Activated CD8-positive, alpha-beta memory T cell treated with anti-CD3 and anti-CD28 coated beads, Interleukin-2, amount 50 U/mL, for 4 hours (primary cell): ENCODE measurements at places on chromosomes 6 and 20.

- DNase-seq = no peak
These were observed 77.2 kb downstream of the FOXO3 start for GRCh38 chr6:108637963-108638362.

DNA sequence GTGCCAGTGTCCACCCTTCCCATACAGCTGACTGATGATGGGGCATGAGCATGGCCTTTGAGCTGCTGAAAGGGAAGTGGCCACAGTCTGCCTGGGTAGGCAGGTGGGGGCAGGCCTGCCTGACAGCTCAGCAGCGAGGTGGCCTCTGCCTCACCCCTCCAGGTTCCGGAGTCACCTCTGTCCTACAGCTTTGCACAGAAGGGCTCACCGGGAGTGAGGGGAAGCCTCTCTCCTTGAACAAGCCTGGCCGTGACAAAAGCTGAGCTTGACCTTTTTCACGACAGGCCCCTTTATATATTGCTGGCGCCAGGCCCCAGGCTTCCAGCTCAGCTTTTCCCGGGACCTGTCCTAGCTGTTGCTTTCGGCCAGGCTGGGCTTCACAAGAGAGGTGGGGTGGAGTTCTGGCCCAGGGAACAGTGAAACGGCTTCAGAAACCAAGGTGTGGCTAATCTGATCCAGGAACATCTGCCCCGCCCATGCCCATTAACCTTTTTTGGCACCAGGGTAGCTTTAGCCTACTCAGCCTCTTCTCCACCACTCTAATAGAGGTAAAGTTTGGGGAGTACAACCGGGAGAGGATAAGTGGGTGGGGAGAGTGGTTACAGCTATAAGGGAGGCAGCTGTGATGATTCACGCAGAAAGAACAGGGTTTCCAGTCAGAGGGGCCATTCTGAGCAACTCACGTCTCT lies 42.9 kb downstream of the C6orf132 start:
- no peak for DNase-seq

DNA sequence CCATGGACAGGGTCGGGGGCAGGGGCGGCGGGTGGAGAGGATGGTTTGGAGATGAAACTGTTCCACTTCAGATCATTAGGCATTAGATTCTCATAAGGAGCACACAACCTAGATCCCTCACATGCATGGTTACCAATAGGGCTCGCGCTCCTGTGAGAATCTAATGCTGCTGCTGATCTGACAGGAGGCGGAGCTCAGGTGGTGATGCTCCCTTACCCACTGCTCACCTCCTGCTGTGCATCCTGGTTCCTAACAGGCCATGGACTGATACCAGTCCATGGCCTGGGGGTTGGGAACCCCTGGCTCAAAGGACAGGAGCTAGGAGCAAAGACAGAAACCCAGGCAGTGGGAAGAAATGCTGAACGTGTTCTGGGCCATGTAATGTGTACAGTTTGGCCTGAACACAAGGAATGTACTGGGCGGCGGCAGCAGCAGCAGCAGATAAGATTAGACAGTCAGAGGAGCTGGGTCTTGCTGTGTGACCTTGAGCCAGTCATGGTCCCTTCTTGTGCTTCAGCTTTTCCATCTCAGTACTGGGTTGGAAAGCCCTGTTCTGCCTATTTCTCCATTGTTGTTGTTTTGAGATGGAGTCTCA lies 4.7 kb upstream of the SPAG4 start:
- DNase-seq = no peak

DNA sequence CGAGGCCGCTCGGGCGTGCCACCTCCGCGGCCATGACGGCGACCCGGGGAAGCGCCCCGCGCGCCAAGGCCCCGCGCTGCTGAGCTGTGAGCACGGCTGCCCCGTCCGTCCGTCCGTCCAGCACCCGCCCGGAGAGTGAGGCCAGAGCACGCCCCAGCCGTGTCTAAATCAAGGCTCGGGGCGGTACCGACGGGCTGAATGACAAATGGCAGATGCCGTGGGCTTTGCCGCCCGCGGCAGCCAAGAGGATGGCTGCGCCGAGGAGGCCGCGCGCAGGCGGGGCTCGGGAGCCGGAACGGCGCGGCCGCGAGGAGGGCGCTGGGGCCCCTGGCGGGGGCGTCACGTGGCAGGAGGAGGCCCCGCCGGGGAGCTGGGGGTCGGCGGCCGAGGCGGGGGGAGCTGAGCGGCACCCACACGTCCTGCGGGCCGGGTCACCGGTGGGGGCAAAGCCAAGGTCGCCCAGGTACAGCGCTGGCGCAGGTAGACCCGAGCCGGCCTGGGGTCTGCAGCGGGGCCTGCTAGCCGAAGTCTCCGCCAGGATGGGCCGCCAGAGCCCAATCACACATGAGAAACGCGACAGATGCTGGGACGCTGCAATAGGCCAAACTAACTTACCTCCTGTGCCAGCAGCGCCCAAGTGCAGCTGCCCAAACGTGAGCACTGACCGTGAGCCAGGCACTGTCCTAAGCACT lies at the start of gene PLAGL1:
Gene PLAGL1 (minus strand): TSS at position 140 of the 692 bp plus-strand sequence. CDS start 60,123 bp downstream, outside the sequence.
- DNase-seq = peak; percentile 22

- no peak for DNase-seq
These were observed 275.1 kb downstream of the C6orf118 start for GRCh38 chr6:165034271-165034741.

DNA sequence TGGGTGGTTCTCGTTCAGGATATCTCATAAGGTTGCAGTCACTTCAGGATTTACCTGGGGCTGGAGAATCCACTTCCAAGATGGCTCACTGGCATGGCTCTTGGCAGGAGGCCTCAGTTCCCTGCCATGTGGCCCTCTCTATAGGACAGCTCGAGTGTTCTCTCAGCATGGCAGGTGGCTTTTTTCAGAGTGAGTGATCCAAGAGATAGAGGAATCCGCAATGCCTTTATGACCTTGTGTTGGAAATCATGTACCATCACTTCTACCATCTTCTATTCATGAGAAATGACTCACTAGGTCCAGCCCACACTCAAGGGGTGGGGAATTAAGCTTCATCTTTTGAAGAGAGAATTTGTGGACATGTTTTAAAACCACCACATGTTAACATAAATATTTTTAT lies 37.8 kb downstream of the PPP1R16B start:
- peak; percentile 52 for DNase-seq

DNA sequence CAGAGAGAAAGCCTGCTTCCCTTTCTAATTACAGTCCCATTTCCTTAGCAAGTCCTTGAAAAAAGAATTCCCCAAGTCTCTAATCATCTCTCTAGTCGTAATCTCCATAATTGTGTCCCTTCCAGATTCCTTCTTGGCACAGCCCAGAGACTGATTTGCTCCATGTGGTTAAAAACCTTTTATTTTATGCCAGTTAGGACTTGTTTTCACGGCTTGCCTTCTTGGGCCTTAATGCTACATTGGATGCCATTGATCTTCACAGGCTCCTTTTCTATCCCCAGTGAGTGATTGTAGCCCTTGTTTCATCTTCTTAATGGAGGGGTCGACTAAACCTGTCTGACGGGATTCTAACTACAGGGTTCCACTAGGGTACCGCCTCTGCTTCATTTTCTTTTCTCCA lies 650.6 kb upstream of the ARID1B start:
- DNase-seq = no peak
